ENCODE measurements at places on chromosomes 3 and 15.

DNA sequence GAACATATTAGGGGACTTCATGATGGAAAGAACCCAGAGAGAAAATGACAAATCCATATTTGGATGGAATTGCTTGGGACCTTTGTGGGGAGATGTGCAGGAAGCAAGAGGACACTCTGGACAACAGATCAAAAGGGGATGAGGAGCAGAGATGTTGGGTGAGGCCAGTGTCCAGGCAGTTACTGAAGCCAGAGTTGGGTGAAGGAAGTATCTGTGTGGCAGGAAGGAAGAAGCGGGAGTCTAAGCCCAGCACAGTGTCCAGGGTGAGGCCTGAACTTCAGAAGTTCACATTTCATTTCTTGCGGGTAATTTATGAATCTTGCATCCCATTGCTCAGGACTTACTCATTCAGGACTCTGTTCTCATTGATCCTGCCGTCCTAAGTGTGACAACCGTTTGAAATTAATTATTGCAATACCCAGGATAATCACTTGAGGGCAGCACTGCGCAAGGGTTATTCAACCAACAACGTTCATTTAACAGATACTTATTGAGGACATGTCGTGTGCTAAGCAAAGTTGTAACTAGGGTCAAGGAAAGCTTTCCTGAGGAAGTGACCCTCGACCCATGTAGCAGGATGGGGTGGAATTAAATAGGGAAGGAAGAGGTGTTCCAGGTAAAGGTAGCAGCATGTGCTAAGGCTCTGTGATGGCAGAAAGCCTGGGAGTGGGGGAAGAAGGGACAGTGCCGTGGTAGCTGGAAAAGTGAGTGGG lies 61.3 kb upstream of the CMTM8 start:
- DNase-seq, result peak; percentile 55

DNA sequence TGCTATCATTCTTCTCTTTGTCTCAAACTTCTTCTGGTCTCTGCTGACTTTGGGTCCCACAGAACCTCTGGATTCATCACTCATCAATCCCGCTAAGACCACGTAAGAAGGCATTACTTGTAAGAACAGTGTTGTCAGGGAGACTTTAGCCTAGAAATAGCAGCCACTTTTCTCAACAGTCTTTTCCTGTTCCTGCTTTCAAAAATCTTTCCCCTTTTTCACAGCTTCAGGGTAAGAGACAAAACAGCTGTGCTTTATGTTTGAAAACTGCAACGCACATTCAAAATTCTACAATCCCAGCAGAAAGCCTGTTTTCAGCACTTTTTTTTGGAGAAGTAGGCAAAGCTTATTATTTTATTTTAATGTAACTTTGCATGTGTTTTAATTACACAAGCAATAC lies 42.0 kb upstream of the FAM98B start:
- no peak for DNase-seq

DNA sequence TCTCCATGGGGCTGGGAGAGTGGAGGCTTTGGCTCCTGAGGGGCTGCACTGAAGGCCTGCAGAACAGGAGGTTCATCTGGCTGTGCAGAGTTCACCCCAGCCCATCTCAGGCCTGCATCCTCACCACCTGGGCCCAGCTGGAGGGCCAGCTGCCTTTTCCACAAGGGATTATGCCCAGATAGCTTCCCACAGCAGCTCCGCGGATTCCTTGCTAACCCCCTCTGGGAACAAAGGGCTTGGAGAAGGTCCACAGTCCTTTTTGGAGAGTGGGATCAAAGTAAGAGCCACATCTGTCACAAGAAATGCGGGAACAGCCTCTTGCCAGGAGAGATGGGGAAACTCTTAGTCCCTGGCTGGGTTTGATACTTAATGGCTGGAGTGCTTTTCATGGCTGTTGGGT lies 164.7 kb upstream of the RGMA start:
- no peak for DNase-seq

- DNase-seq, result no peak
Observed at GRCh38 chr3:137148917-137149316, 191.1 kb downstream of the IL20RB start.

DNA sequence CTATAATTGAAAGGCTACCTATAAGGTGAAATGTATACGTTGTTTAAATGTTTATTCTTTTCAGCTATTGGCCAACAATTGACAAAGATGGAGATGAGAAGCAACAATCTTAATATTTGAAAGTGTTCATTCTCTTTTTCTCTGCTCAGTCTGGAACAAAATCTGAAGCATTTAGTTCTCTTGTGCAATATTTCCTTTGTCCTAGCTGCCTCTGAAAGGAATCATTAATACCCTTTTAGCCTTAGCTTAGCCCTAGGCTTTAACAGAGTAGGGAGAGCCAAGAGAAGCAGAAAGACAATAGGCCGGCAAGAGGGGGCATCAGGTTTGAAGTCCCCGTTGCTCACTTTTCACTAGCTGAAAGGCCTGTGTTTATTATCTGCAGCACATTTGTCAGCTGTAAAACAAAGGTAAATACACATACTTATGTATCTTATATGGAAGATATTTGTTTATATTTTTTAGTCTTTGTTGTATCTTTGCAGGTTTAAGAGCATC lies 422.5 kb upstream of the SEMA6D start:
- DNase-seq, result no peak
